ENCODE measurements at places on chromosomes 12 and 14. TPM values are rescaled to one million over a fixed set of nuclear protein-coding genes. Genes with fewer than 3 reads are reported as not detected.

The ACADS gene
- 53.9 TPM for polyA plus RNA-seq

DNA sequence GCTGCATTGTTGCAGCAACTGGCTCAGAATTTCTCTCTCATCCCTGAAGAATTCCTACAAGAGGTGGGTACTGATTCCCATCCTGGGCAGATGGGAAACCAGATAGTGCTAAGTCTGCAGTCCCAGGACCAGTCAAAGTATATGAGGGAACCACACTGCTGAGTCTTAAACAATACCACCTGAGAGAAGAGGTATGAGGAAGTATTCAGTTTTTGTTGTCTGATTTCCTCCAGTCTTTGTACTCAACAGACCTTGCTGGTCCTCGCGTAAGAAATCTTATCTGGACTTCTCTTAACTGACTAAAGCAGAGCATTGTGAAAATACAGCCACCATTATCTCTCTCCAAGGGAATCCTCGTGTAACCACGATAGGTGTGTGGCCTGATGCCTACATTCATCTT lies 3.6 kb upstream of the EDDM3A start:
- H3K27ac ChIP-seq: no peak overlapping the region
- DNase-seq: no peak
- H3K4me1 ChIP-seq: no peaks in the 10 kb centered on the region
- no peaks in the 10 kb centered on the region for H3K27me3 ChIP-seq
- no peaks in the 10 kb centered on the region for H3K36me3 ChIP-seq
- no peak overlapping the region for H3K4me3 ChIP-seq

- no peak for DNase-seq
- H3K36me3 ChIP-seq: no peaks in the 10 kb centered on the region
- H3K27ac ChIP-seq: no peak overlapping the region
- H3K4me1 ChIP-seq: no peaks in the 10 kb centered on the region
- H3K4me3 ChIP-seq: no peak overlapping the region
Observed at GRCh38 chr12:10082117-10082874, 16.5 kb downstream of the CLEC1A start.

GRCh38 chr12:28059668-28060067 lies 87.1 kb upstream of the PTHLH start:
- H3K4me3 ChIP-seq: no peak overlapping the region
- H3K27ac ChIP-seq: no peak overlapping the region
- no peaks in the 10 kb centered on the region for H3K27me3 ChIP-seq
- DNase-seq: no peak
- H3K4me1 ChIP-seq: peaks cover 8% of the 10 kb centered on the region

DNA sequence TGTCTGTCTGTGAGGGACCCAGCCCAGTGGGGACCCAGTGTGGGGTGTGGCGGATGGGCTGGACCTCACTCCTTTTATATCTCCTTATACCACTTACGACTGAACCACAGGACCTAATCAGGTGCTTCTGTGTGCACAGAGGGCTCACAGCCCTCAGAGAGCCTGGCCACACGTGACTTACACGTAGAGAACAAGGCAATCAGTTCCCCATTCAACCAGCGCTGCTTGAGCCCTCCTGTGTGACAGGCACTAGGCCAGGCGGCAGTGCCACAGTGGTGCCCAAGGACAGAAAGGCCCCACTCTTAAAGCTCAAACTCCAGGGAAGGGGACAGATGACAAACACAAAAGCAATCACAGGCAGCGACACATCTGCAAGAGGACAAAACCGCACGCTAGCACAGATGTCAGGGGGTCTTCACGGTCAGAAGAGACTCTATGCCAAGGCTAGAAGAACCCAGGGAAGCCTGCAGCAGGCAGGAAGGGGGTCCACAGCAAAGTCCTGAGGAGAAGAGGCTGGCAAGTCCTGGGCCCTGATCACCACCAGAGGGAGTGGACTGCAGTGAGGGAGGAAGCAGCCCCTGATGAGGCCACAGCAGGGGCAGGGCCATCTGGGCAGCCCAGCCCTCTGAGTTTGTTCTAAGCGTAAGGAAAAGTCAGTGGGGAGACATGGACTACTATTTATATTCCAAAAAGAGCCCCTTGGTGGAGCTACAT lies 39.3 kb downstream of the SETD3 start:
- no peaks in the 10 kb centered on the region for H3K36me3 ChIP-seq
- H3K4me1 ChIP-seq: no peaks in the 10 kb centered on the region
- DNase-seq: no peak
- H3K27ac ChIP-seq: no peak overlapping the region
- no peaks in the 10 kb centered on the region for H3K27me3 ChIP-seq

The CISTR gene
- polyA plus RNA-seq: not detected

- no peaks in the 10 kb centered on the region for H3K27me3 ChIP-seq
- no peak overlapping the region for H3K4me3 ChIP-seq
- H3K27ac ChIP-seq: peak overlapping the region; percentile 20
- H3K4me1 ChIP-seq: peaks cover 4% of the 10 kb centered on the region
- no peaks in the 10 kb centered on the region for H3K36me3 ChIP-seq
Observed at GRCh38 chr14:92563359-92563758, 49.8 kb downstream of the RIN3 start.

The REP15 gene
- 1.3 TPM for polyA plus RNA-seq

DNA sequence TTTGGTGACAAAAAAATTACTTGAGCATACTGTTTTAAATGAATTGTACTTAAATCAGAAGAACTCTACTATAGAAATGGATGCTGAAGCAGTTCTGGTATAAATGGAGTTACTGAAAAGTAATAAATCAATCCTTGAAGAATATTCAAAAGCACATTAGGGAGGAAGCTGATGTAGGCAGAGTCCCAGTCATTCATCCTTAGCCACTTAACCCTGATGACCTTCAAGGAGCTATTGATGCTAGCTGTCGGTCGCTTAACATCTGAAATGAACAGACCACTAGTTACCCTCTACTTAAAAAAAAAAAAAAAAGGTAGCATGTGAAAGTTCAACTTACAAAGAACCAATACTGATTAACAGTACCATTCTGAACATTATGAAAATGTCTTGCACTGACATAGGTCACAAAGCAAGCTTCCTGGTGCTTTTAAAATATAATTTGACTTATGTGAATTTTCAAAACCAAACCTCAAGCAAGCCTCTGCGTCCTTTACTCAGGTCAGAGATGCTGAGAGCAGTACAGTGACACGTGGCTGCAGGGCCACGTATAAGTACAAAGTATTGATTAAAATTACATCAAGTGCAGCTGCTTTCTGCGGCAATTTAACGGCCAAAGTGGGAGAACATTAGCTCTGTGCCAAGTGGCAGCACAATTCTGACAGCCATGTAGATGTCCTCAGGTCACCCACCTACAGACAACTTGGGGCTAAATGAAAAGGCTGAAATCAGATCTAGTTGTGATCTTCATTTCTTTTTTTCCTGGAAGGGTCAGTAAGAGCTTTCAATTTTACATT lies 18.1 kb downstream of the PPM1H start:
- DNase-seq: no peak
- H3K4me3 ChIP-seq: no peak overlapping the region
- H3K4me1 ChIP-seq: no peaks in the 10 kb centered on the region
- H3K36me3 ChIP-seq: no peaks in the 10 kb centered on the region
- H3K27me3 ChIP-seq: no peaks in the 10 kb centered on the region
- H3K27ac ChIP-seq: no peak overlapping the region

The LRP1 gene
- 81.0 TPM for polyA plus RNA-seq

GRCh38 chr12:28859551-28859950 lies 289.5 kb upstream of the FAR2 start:
- DNase-seq: no peak
- no peaks in the 10 kb centered on the region for H3K27me3 ChIP-seq
- H3K27ac ChIP-seq: no peak overlapping the region
- no peak overlapping the region for H3K4me3 ChIP-seq

The HOXC12 gene
- polyA plus RNA-seq: not detected

DNA sequence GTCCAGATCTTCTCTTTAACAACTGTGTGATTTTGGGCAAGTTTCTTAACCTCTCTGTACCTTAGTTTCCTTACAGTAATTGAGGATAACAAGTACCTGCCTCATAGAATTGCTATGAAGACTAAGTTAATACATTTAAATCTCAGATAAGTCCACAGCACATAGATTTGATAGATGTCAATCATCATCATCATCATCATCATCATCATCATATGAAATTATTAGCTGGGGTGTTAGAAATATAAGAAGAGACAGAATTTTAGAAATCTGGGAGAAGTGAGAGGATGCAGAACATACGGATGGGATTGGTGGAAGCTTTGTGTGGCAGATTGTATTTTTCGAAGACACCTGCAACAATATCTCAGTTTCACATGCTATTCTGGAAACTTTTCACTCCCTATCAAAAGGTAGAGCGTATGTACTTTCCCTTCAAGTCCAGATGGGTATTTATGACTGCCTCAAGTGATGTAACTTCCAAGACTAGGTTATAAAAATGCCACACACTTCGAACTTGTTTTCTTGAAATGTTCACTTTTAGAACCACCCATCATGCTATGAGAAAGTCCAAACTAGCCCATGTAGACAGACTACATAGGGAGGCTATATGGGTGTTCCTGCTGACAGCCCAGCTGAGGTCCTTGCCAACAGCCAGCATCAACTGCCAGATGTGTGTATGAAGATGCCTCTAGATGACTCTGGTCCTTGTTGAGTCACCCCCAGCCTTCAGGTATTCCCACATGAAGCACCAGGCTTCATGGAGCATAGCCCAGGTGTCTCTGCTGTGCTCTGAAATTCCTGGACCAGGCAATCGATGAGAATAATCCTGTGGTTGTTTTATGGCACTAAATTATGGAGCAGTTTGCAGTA lies 20.7 kb upstream of the SDR39U1 start:
- no peak overlapping the region for H3K27ac ChIP-seq
- H3K36me3 ChIP-seq: no peaks in the 10 kb centered on the region
- no peak overlapping the region for H3K4me3 ChIP-seq
- no peaks in the 10 kb centered on the region for H3K4me1 ChIP-seq

DNA sequence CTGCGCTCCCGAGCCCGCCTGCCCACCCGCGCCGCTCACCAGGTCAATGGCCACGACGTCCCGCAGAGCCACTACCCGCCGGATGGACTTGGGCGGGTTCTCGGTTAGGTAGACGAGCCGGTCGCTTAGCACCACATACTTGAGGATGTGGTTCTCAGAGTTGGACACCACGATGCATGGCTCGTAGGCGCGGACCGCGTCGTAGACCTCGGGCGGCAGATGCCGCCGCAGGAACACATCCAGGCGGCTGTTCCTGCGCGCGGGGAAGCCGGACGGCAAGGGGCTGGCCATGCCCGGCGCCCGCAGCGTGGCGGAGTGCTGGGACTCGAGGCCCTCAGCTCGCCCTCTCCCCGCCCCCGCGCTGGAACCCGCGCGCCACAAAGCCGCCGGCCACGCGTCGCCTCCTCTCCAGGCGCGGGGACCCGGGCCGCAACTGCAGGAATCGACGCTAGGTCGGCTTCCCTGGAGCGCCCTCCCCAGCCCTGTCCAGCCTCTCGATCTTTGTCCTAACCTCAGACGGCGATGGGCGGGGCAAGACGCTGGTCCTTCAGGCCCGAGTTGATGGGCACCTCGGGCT lies at the start of gene C12orf56:
Gene C12orf56 (minus strand): TSS at position 484 of the 577 bp plus-strand sequence. CDS start 193 bp downstream, at position 291.
- peaks cover 7% of the 10 kb centered on the region for H3K27me3 ChIP-seq
- H3K4me1 ChIP-seq: no peaks in the 10 kb centered on the region
- no peaks in the 10 kb centered on the region for H3K36me3 ChIP-seq
- H3K27ac ChIP-seq: no peak within 1 kb of the TSS

The RPL36AL gene
- 567 TPM for polyA plus RNA-seq

The CLEC14A gene
- 8.3 TPM for polyA plus RNA-seq

DNA sequence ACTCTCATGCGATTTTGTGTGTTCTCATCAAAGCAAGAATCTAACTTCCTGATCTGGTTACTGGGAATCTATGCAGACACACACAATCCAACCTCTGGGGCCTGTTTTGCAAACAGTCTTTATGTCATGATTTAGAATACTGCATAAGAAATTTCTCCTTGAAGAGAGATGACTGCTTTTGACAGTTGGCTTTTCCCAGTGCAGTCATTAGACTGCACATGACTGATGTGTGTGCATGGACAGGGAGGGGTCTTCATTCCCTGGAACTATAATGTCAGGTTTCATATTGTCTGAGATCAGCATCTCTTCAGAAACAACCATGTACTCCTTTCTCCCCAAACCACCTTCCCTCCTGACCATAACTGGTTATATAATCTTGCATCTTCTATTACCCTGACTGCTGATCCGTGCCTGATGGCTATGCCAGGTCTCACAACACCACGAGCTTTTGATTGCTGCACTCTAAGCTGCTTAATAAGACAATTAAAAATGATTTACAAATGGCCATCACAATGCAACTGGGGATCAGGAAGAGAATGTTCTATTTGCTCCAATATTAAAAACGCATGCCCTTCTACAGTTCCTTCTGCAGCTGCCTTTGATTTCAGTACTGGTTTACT lies 995.4 kb downstream of the NRXN3 start:
- H3K36me3 ChIP-seq: no peaks in the 10 kb centered on the region
- H3K27ac ChIP-seq: no peak overlapping the region
- no peak overlapping the region for H3K4me3 ChIP-seq
- no peak for DNase-seq

- no peaks in the 10 kb centered on the region for H3K27me3 ChIP-seq
- H3K27ac ChIP-seq: no peak overlapping the region
- H3K4me3 ChIP-seq: no peak overlapping the region
- DNase-seq: no peak
Observed at GRCh38 chr12:118590406-118591150, 214.2 kb downstream of the SUDS3 start.

The PLEKHD1 gene
- polyA plus RNA-seq: 0.04 TPM

DNA sequence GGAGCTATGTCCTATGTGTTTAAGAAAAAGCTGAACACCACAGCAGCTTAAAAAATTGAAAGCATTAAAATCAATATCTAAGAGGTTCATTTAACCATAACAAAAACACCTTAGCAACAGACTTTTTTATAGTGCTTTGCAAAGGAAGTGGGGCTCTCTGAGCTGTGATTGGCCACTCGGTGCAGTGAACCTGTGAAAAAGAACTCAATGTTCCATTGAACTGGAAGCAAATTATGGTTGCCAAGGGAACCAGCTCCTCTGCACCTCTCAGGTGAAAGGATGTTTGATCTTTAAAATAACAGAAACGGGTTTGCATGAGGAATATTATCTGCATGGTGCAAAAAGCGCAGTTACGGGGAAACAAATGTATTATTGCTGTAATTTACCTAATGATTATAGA lies 149.4 kb downstream of the SNAPC1 start:
- peak; percentile 77 for DNase-seq
- H3K4me3 ChIP-seq: no peak overlapping the region
- no peak overlapping the region for H3K27ac ChIP-seq
- H3K4me1 ChIP-seq: no peaks in the 10 kb centered on the region
- H3K36me3 ChIP-seq: no peaks in the 10 kb centered on the region

The AHNAK2 gene
- 6.5 TPM for polyA plus RNA-seq

The TMEM121 gene
- polyA plus RNA-seq: not detected

- no peak overlapping the region for H3K4me3 ChIP-seq
- H3K4me1 ChIP-seq: no peaks in the 10 kb centered on the region
- no peak for DNase-seq
- no peak overlapping the region for H3K27ac ChIP-seq
Observed at GRCh38 chr12:49503674-49504180, 35.1 kb upstream of the KCNH3 start.
